ENCODE measurements at places on chromosomes 6 and 20. TPM values are rescaled to one million over a fixed set of nuclear protein-coding genes. Genes with fewer than 3 reads are reported as not detected.

- H3K27ac ChIP-seq = no peak overlapping the region
- H3K4me1 ChIP-seq = no peaks in the 10 kb centered on the region
- no peaks in the 10 kb centered on the region for H3K36me3 ChIP-seq
Observed at GRCh38 chr20:1035466-1035865, 33.4 kb upstream of the RSPO4 start.

The SNRNP48 gene
- 14.3 TPM for total RNA-seq

DNA sequence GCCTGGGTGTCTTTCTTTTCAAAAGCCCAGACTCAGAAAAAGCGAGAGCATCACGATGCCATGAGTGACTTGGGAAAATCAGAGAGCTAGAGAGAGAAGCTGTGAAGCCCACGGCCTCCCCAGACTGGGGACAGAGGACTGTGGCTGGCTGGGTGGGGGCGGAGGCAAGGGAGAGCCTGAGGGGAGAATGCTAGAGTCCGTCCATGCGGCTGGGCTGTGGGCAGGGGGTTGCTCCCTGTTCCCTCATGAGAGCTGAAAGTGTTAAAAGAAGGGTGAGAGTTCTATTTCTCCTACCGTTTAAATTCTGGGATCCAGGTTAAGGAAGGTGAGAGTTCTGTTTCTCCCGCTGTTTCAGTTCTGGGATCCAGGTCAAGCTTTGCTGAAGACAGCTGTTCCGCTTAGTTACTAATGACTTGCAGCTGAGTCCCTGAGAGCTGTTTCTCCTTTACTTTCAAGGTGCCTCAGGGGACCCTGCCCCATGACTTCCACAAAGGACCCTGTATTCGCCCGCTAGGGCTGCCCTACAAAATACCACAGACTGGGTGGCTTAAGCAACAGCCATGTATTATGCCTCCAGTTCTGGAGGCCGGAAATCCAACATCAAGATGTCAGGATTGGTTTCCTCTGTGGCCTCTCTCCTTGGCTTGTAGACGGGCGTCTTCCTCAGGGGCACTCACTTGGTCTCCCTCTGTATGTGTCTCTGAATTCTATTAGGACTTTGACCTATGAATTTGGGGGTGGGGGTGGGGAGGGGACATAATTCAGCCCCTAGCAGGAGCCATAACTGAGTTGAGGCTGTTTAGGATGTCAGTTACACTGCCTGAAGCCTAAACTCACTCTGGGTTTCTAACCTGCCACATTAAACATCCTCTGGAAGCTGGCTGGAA is 127.0 kb downstream of the PXDC1 start:
- H3K36me3 ChIP-seq = no peaks in the 10 kb centered on the region
- no peak overlapping the region for H3K4me3 ChIP-seq
- peaks cover 8% of the 10 kb centered on the region for H3K4me1 ChIP-seq
- no peak overlapping the region for H3K27ac ChIP-seq
- peak; percentile 16 for DNase-seq
- H3K27me3 ChIP-seq = peaks cover 50% of the 10 kb centered on the region

The PBOV1 gene
- total RNA-seq = not detected

- H3K4me3 ChIP-seq = no peak overlapping the region
- no peaks in the 10 kb centered on the region for H3K36me3 ChIP-seq
- H3K4me1 ChIP-seq = no peaks in the 10 kb centered on the region
- H3K27me3 ChIP-seq = no peaks in the 10 kb centered on the region
Observed at GRCh38 chr6:168194732-168195567, 115.9 kb upstream of the FRMD1 start.

The ATP6V1G2 gene
- total RNA-seq = 3.8 TPM

The BPIFB3 gene
- not detected for total RNA-seq

DNA sequence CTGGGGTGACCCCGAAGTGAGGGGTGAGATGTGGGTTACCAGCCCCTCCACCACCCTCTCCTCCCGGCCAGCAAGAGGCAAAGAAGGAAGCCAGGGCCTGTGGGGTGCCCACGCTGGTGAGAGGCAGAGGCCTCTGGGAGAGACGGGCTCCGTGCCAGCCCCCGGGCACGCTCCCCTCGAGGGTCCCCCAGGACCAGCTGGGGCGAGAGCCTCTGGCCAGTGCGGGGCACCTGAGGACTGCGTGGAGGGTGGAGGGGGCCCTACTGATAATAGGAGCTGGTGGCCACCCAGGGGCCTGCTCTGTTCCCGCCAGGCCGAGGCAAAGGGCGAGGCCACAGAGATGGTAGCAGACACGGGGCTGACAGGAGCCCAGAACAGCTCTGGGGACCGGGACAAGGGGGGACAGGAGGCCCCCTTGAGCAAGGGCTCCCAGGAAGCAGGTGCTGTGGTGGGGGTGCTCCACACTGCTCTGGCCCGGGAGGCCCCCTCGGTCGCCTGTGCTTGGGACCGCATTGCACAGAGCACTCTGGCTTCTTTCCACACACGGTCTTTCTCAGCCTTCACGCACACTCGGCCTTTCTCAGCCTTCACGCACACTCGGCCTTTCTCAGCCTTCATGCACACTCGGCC is 226.9 kb downstream of the TTLL2 start:
- H3K4me3 ChIP-seq = no peak overlapping the region
- no peaks in the 10 kb centered on the region for H3K4me1 ChIP-seq
- no peaks in the 10 kb centered on the region for H3K27me3 ChIP-seq
- H3K36me3 ChIP-seq = no peaks in the 10 kb centered on the region
- H3K27ac ChIP-seq = no peak overlapping the region

The PLEKHG1 gene
- total RNA-seq = 5.1 TPM

DNA sequence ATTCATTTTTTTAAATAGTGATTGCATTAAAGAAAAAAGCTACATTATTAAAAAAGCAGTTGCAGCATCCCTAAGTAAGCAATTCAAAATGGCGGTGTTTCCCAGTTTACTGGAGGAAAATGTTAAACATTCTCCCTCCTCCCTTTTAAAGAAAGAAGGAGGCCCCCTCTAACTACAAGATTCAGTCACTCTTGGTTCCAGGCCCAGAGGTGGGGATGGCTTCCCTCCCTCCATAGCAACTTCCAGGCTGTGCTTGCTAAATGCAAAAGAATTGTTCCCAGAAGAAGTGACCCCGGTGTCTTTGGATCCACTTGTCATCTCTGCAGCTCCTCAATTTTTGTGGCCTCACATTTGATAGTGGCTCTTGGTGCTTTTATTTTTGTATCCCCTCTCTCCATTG is 165.9 kb downstream of the SOBP start:
- peak overlapping the region; percentile 97 for H3K27ac ChIP-seq
- no peak overlapping the region for H3K4me3 ChIP-seq
- peaks cover 46% of the 10 kb centered on the region for H3K4me1 ChIP-seq
- H3K36me3 ChIP-seq = peaks cover 7% of the 10 kb centered on the region

The OPRM1 gene
- total RNA-seq = not detected

GRCh38 chr6:34390531-34391472 is 1.7 kb downstream of the NUDT3 start:
- peaks cover 3% of the 10 kb centered on the region for H3K36me3 ChIP-seq
- no peaks in the 10 kb centered on the region for H3K27me3 ChIP-seq
- H3K4me1 ChIP-seq = peaks cover 16% of the 10 kb centered on the region
- no peak overlapping the region for H3K4me3 ChIP-seq
- no peak for DNase-seq

DNA sequence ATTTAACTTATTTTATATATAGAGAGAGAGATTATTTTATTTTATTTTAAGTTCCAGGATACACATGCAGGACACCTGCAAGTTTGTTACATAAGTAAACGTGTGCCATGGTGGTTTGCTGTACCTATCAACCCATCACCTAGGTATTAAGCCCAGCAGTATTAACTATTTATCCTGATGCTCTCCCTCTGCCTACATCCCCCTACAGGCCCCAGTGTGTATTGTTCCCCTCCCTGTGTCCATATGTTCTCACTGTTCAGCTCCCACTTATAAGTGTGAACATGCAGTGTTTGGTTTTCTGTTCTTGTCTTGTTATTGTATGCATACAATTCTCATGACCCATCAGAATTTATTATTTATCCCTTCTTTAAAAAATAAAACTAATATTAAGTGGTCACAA is 34.6 kb downstream of the FKBP1C start:
- H3K36me3 ChIP-seq = no peaks in the 10 kb centered on the region
- no peaks in the 10 kb centered on the region for H3K27me3 ChIP-seq
- no peak overlapping the region for H3K4me3 ChIP-seq

DNA sequence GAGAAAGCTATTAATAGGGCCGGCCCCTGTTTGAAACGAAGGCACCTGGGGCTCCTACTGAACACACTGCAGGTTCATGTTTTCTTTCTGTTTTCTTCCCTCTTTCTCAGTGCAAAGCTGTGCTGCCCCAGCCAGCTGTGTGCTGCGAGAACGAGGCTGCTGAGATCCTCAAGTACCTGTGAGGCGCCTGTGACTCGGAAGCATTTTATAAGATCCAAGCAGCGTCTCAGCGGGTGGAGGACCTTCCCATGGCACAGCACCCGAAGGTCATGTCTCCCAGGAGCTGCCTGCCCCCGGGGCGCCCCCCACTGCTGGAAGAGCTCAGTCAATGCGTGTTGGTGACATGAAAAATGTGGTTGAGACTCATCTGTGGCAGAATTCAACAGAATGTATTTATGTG is 66.3 kb downstream of the SMOC2 start:
- H3K4me1 ChIP-seq = no peaks in the 10 kb centered on the region
- no peak overlapping the region for H3K27ac ChIP-seq
- H3K27me3 ChIP-seq = no peaks in the 10 kb centered on the region
- no peaks in the 10 kb centered on the region for H3K36me3 ChIP-seq
- DNase-seq = no peak

DNA sequence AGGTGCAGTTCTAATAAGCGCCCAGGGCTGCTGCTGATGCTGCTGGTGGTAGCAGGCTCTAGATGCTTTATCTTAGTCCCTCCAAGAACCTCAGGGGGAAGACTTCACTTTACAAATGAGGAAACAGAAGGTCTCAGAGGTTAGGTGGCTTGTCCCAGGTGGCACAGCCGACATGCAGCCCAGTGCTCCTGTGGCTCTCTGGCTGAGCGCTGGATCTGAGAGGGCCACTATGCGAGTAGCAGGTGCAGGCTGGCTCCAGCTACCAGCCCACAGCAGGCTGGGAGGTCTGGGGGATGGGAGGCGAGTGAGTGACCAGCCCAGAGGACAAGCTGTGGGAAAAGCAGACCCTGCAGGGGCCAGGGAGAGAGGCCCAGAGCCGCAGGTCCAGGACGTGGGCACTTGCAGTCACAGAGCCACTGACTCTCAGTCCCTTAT is 90.9 kb downstream of the PRND start:
- peak overlapping the region; percentile 99 for H3K27ac ChIP-seq
- H3K4me1 ChIP-seq = peaks cover 77% of the 10 kb centered on the region
- H3K27me3 ChIP-seq = no peaks in the 10 kb centered on the region
- peaks cover 31% of the 10 kb centered on the region for H3K36me3 ChIP-seq

All from activated CD8-positive, alpha-beta memory T cell treated with anti-CD3 and anti-CD28 coated beads, Interleukin-2, amount 10 ng/mL, durations not matched to agents 7 days and 5 days (primary cell).